Suppressor macrophage treated with lipopolysaccharide for 4 hours (primary cell): ENCODE measurements at places on chromosomes 11 and 22.
A peak's percentile ranks its signal among the peaks of the same experiment; 100 is the strongest.

- no peak for DNase-seq
Observed at GRCh38 chr22:24427500-24428164, at the start of gene ADORA2A. TSS of gene ADORA2A (plus strand) at chr22:24427599. CDS start at chr22:24433405, 5,806 bp downstream.

- DNase-seq: peak; percentile 53
Observed at GRCh38 chr11:110433393-110434333, 3.9 kb downstream of the FDX1 start.

GRCh38 chr11:131770801-131771200, 400.4 kb downstream of the NTM start:
- no peak for DNase-seq

DNA sequence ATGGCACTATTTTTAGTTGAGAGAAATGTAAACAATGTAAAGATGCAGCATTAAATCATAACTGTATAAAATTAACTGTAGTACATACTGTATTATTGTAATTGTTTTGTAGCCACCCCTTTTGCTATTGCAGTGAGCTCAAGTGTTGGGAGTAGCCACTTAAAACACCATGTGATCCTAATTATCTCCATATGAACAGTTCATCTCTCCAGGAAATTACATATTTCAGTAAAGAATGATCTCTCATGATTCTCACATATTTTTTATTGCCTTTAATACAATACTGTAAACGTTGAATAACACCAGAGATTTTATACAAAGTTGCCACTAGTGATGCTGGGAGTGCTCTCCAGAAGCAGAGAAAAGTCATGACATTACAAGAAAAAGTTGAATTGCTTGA, 1768.6 kb downstream of the LRRC4C start:
- no peak for DNase-seq

- DNase-seq: no peak
Observed at GRCh38 chr11:117914991-117915618, 14.1 kb downstream of the TMPRSS13 start.

- DNase-seq: no peak
Observed at GRCh38 chr11:18715476-18715875, 10.5 kb downstream of the IGSF22 start.

- DNase-seq: no peak
Observed at GRCh38 chr11:119236891-119237290, 30.8 kb downstream of the CBL start.

DNA sequence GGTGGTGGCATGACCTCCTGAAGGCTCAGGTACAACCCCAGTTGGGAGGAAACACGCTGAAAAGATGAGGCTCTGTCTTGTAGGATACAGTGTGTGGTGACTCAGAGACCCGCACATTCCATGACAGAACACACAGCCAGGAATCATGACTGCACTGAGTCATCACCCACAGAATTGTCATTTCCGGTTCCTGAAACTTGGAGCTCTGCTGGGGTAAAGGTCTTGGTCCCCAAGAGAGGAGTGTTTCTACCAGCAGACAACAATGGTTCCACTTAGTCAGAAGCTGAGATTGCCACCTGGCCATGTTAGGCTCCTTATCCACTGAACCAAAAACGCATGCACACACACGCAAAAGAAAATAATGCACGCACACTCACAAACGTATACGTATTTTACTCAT, 31.5 kb upstream of the CYB5R3 start:
- DNase-seq: peak; percentile 94

GRCh38 chr11:96393753-96394348, 4.0 kb downstream of the JRKL start:
- DNase-seq: peak; percentile 51

GRCh38 chr11:69630017-69630416, 10.9 kb upstream of the CCND1 start:
- DNase-seq: no peak

- peak; percentile 11 for DNase-seq
Observed at GRCh38 chr11:65433657-65434056, 11.1 kb downstream of the NEAT1 start.

- DNase-seq: no peak
Observed at GRCh38 chr22:37907036-37907954, 1.2 kb downstream of the MICALL1 start.

DNA sequence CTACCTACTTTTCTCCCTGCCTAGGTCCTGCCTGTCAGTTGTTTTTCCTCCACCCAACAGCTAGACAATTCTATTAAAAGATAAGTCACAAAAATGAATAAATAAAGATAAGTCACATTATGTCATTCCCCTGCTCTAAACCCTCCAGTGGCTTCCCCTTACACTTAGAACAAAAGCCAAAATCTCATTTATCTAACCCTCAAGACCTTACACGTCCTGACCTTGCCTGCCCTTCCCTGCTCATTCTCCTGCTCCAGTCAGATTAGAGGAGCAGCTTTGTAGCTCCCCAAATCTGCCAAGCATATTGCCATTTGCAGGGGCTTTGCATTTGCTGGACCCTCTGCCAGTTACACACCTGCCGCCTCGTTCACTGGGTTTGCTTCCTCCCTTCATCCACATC, 16.7 kb downstream of the KREMEN1 start:
- no peak for DNase-seq

DNA sequence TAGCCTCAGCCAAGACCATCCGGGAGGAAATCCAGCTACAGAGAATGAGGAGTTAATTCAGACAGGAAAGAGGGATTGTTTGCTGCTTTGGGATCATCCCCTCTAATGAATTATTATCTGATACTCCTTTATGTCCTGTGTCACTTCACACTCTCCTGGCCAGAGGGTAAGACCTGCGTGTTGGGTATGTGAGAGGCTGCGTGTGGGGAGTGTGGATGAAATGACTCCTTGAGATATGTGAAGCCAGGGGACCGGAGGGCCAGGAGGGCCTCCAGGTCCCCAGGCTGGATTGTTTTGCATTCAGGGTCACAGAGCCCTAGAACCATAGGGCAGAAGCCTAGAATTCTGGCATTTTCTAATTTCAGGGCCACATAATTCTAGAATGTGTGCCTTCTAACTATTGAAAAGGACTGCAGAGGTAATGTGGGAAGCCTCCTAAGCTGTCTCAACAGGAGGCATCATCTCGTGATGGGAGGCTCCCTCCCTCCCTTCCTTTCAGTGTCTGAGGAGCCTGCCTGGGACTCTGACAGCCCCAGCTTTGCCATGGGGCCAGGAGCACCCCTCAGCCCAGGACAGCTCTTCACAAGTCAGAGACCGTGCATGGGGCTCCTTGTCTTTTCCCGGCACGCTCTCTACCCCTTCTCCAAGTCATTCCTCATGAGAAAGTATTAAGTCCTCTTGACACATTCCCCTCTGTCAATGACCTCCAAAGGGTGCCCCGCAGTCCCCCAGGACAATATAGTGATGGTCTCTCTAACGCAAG, 3.7 kb downstream of the TPBGL start:
- no peak for DNase-seq

DNA sequence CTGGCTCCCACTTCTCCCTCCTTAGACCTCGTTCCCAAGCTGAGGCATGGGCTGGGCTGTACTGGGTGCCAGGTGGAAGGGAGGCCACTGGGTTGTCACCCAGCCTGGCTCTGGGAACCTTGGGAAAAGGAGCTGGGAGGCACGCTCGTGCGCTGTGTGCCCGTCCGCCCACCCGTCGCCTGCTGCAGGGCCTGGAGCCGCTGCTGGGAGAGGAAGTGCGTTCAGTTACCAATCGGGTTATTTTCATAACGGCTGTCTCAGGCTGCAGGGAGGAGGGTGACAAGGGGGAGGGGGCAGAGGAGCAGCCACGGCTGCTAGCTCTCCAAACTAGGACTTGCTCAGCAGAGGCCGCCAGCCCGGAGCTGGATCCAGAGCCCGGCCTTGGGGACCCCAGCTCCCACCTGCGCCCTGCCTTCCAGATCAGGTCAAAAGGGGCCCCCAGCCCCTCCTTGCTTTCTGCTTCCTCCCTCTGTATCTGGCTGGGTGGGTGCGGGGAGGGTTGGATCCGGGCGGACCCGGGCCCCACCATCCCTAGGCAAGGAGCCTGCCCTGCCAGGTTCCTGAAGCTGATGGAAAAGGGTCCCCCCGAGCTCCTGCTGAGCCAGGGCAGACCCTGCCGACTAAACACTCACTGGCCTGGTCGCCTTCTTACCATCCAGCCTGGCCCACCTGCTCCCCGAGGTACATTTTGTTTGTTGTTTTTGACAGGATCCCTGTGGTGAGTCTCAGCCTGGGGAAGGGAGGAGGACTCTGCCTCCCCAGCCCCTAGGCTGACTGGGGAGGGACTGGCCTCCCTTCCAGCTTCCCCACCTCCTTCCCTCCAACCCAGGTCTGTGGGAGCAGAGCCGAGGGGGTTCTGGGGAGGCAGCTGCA, 14.3 kb downstream of the DGKZ start:
- DNase-seq: peak; percentile 90

- no peak for DNase-seq
Observed at GRCh38 chr11:7292922-7293321, 41.2 kb downstream of the SYT9 start.

- DNase-seq: no peak
Observed at GRCh38 chr11:97157221-97157740, 767.5 kb downstream of the JRKL start.

DNA sequence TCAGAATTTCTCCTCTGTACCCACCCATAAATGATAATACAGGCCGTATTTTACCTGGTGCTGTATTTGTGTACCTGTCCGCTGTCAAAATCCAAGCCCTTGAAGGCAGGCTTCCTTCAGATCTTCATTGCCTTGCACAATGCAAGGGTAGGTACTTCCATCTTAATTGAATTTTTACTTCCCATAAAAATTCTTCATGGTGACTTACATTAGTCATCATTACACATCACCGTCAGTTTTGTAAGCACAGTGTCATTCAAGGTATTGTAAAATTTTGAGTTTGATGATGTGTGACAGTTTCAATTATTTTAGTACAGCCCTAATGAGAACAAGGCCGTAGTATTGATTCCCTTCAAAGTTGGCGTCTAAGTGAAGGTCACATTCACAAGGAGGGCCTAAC, 770 bp upstream of the TSG101 start:
- DNase-seq: peak; percentile 68

GRCh38 chr22:38203090-38203810, 1.5 kb downstream of the MAFF start:
- peak; percentile 29 for DNase-seq

GRCh38 chr11:63747011-63747410, 21.6 kb downstream of the ZFTA start:
- no peak for DNase-seq

DNA sequence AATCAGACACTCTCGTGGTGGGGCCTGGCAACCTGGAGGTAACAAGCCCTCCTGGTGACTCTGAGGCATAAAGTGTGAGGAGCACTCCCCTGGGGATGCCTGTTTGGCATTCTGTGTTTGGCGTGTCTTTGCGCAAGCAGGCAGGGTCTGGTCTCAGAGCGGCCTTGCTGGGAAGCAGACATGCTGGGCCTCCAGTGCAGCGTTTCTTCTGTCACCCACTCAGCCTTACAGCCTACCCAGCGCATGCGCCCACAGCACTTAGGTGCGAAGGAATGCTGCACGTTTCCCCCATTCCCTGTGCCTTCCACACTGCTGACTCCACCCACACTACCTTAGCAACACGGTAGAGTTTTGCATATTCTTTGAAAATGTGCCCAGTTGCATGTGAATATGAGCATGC, 7.4 kb upstream of the CXCR5 start:
- DNase-seq: no peak

DNA sequence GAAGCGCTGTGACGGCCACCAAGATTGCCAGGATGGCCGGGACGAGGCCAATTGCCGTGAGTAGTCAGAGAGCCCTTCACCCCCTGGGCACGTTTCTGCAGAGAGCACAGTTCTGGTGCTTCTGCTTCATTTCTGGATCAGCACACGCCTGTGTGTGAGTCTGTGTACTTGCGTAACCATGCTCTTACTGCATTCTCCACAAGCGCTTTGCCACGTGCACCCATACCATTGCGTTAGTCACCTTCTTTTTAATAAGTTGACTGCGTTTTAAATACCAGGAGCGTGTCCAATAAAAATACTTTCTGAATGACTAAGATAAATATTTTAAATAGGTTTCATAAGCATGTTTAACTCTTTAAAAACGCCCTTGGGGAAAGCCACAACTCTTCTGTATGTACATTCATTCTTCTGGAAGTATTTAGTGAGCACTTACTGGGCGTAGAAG, 143.0 kb upstream of the SORL1-AS1 start:
- peak; percentile 41 for DNase-seq

DNA sequence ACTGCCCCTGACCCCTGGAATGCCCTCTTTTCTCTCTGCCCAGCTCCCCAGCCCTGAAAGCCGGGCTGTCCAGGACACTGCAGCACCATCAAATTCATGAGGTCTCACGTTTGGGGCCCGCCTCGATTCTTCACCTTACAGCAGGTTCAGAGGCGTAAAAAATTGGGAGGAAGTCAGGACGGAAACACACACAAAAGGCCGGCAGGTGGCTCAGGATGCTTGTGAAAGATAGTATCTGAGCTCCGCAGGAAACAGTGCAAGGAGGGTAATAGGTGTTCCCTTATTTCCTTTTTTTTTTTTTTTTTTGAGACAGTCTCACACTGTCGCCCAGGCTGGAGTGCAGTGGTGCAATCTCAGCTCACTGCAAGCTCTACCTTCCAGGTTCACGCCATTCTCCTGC, 4.1 kb downstream of the RFPL2 start:
- DNase-seq: no peak

DNA sequence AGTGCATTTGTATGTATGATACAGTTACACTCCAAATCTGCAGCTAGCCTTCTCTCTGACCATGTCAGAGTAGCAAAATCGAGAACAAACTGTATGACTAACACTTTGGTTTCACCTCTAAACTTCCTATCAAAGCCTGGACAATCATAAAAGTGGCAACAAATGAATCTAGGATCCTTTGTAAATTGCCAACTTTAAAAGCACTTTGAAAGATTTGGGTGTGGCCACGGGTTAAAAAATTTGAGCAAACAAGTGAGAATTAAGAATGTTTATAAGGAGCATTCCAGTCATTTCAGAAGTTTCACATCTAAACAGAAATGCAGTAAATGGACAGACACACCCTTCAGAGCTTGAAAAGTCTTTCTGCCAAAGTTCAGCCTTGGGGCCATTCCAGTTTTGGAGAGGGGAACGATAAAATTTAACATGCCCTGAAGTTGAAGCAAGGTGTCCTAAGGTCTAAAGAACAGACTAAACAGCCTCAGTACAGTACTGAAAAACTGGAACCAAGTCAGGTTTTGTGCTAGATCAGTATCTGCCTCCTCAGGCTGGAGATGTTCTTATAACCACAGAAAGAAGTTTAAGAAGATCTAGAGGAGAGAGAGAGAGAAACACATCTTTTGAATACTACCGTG, 181.9 kb upstream of the BDNF start:
- no peak for DNase-seq

GRCh38 chr11:44946263-44946662, 4.4 kb downstream of the TP53I11 start:
- no peak for DNase-seq

GRCh38 chr22:26554956-26555355, 35.0 kb downstream of the TPST2 start:
- DNase-seq: no peak

- no peak for DNase-seq
Observed at GRCh38 chr11:30652801-30653200, 66.6 kb upstream of the MPPED2 start.

DNA sequence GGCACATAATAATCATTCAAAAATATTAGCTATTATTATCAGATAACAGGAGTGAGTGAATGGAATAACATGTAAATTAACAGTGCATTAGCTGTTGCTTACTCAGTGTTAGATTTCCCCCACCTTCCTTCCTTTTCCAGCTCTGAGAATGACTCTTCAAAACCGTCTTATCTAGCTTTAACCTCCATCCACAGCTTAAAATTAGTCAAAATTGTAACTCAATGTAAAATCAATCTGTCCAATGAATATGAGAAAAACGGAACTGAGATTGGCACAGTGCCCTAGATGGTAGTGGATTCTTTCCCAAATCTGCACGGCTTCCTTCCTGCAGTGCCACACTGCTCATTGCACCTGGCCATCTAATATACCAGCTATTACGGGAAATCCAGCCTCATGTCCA, 156.8 kb upstream of the BDNF start:
- peak; percentile 1 for DNase-seq
